ENCODE measurements at places on chromosomes 3 and 15.

- no peak for DNase-seq
Measured at GRCh38 chr15:27220199-27220598, 249.2 kb downstream of the GABRG3 start.

GRCh38 chr15:28107111-28107903 is 8.2 kb upstream of the OCA2 start:
- DNase-seq = no peak

- no peak for DNase-seq
Measured at GRCh38 chr3:141274411-141275031, 42.9 kb downstream of the PXYLP1 start.

DNA sequence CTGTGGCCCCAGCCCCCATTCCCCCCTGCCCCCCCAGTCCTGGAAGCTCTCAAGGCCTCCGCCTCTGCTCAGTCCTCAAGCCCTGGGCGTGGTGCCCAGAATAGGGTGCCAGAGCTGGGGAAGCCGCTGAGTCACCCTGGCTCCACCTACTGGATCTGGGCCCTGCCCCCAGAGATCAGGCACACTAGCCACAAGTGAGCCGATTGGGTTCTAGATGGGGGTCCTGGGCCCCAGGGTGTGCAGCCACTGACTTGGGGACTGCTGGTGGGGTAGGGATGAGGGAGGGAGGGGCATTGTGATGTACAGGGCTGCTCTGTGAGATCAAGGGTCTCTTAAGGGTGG is 5.7 kb downstream of the EIF4G1 start:
- peak; percentile 38 for DNase-seq

DNA sequence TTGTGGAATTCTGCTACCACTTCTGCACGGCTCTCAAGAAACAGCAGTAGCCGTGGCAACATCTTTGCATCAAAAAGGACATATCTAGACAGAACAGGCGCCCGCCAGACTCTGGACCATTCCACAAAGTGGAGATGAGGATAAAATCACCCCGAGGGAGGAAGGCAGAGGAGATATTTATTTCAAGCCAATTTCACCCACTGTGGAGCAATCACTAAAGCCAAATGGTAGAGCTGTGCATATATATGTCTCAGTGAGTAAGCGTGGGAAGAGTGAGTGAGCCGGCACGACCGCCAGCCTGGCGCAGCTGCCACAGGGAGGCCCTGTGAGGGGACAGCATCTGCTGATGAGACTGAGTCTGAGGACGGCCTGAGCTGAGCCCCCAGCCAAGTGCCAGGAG is 111.3 kb downstream of the MEGF11 start:
- DNase-seq = no peak

Measured in activated CD4-positive, alpha-beta T cell treated with anti-CD3 and anti-CD28 coated beads, Interleukin-2, amount 50 U/mL, for 1 hour (primary cell).